Activated CD4-positive, alpha-beta T cell treated with anti-CD3 and anti-CD28 coated beads, Interleukin-2, amount 10 ng/mL, durations not matched to agents 7 days and 5 days (primary cell): ENCODE measurements at places on chromosomes 1 and 21. TPM values are rescaled to one million over a fixed set of nuclear protein-coding genes. Genes with fewer than 3 reads are reported as not detected.

MAN1C1 gene
- 28.9 TPM for total RNA-seq

NBPF4 gene
- 0.10 TPM for total RNA-seq

ADCY10 gene
- 0.15 TPM for total RNA-seq

DNA sequence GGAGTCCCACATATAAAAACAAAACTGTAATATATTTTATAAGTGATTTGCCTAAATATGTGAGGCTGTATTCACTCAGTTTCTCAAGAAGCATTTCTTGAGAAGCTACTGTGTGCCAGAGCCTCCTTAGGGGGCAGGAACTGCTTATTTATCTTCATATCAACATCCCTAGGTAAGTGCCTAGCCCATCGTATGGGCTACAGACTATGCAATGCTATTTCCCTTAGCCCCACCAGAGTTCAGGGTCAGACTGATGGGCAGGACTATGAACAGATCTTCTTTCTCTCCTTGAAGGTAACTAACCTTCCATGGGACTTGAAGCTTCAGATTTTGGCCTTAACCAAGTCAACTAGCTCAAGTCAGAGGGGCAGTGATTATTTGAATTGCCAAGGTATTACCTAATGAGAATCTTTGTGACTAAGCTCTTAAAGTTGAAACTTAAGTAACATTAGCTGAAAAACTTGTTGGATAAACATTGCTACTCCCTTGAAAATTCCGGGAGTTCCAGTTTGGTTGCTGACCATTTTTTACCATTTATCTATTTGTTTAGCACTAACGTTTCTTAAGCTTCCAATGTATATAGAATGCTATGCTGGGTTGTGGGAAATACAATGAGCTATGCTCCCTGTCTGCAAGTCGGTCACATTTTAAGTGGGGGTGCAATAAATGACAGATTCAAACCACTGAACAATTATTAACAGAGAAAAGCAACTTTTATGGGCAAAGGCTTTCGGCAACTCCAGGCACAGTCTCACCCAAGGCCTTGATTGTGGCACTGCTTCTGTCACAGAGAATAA is 85.2 kb downstream of the GPR88 start:
- H3K27ac ChIP-seq = no peak overlapping the region
- H3K36me3 ChIP-seq = no peaks in the 10 kb centered on the region
- H3K4me1 ChIP-seq = no peaks in the 10 kb centered on the region
- no peak overlapping the region for H3K4me3 ChIP-seq
- H3K27me3 ChIP-seq = peaks cover 2% of the 10 kb centered on the region

DNA sequence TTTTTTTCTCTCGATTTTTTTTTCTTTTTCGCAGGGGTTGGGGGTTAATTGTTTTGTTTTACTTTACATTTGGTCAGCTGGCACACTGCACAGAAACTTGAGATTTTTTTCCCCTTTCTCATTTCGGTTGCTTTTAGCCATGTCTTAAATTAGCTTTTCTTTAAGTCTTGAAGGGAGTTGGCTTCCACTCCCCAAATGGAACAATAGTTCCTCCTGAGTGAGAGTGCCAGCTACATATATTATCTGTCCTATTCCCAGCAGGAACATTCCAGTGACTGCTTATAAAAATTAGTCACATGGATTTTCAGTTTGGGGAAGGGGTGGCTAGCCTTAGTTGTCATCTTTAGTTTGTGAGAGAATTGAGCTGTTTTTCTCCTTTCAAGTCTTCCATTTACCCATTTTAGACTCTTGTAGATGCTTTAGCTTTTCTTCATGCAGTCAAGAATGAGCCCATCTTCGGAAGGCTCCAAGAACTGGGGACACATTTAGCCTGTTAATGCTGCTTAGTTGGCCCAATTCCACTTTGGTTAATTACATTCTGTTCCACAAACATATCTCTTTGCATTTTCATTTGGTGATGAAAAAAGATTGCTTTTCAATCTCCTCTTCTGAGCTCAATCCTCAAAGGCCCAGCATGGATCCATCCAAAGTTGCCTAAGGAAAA is 510.1 kb upstream of the CXADR start:
- no peak overlapping the region for H3K4me3 ChIP-seq
- no peaks in the 10 kb centered on the region for H3K36me3 ChIP-seq
- no peak overlapping the region for H3K27ac ChIP-seq
- peaks cover 1% of the 10 kb centered on the region for H3K4me1 ChIP-seq

DNA sequence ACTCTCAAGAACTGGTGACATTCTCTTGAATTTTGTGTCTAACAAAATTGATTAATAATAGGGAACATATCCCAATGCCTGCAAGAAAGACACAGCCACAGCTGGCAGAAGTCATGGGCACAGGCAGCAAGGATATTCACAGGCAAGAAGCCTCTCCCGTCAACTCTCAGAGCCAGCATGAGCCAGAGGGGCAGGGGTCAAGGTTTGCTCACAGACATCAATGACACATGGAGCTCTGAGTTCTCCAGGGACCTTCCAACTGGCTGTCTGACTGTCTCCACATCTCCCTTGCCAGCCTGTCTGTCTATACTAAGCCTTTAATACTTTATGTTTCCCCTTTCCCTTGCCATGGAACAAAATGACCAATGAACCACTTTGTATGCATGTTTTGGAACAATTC is 101.5 kb upstream of the RAB4A start:
- no peak overlapping the region for H3K4me3 ChIP-seq
- H3K27ac ChIP-seq = no peak overlapping the region
- H3K4me1 ChIP-seq = peaks cover 6% of the 10 kb centered on the region
- peaks cover 2% of the 10 kb centered on the region for H3K27me3 ChIP-seq
- no peak for DNase-seq
- H3K36me3 ChIP-seq = no peaks in the 10 kb centered on the region

DNA sequence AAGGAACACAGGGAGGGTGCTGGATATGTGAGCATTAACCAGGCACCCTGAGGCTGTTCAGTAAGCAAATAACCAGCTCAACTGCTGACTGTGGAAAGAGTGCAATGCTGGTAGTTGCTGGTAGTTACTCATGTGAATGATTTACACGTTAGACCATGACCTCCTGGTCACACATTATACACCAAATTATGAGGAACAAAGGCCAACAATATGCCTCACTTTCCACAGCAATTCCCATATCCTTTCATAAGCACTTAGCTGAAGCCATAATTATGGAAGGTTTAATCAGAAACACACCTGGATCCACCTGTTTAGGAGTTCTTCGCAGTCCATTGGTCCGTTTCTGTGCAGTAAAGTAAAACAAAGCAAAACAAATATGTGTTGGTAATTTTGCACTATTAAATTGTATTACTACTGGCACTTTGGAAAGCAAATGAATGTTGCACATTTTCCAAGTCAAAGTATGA is 281.8 kb downstream of the VAV3 start:
- no peak for DNase-seq
- H3K4me3 ChIP-seq = no peak overlapping the region
- no peak overlapping the region for H3K27ac ChIP-seq
- H3K36me3 ChIP-seq = no peaks in the 10 kb centered on the region

DNA sequence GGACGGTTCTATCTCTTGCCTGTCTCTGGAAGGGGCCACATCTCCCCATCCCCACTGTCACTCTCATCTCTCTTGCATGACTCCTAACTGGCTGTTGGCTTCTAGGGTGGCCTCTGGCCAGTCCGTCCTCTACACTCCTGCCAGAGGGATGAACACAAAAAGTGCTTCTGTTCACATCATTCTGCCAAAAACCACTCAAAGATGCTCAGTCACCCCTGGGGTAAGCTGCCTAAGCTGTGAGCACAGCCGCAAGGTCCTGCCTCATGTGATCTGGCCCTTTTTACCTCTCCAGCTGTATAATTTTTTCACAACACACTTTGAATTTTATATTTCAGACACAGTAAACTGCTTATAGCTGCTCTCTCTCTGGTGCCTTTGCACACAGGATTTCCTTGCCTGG is 97.6 kb upstream of the CD34 start:
- H3K27me3 ChIP-seq = no peaks in the 10 kb centered on the region
- DNase-seq = no peak
- no peaks in the 10 kb centered on the region for H3K4me1 ChIP-seq
- no peak overlapping the region for H3K4me3 ChIP-seq

GRCh38 chr1:154179946-154180687 is 11.8 kb downstream of the TPM3 start:
- peaks cover 71% of the 10 kb centered on the region for H3K4me1 ChIP-seq
- H3K27me3 ChIP-seq = no peaks in the 10 kb centered on the region
- peaks cover 65% of the 10 kb centered on the region for H3K36me3 ChIP-seq
- no peak for DNase-seq

DNA sequence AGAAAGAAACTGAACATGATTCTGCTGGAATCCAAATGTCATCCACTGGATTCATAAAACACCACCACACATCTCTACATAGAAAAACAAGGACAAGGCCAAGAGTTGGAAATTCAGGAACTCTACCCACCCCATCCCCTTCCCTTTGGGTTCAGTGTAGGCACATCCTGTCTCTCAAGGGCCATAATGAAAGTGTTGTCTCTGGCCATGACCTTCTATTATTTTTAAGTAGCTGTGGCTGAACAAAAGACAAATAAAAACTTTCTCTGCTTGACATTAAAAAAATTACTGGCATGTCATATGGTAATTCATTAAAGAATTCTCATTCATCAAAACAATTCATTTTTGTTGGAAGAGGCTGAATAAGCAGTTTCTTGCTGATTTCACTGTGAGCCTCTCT is 54.9 kb upstream of the ZBTB18 start:
- no peaks in the 10 kb centered on the region for H3K4me1 ChIP-seq
- H3K4me3 ChIP-seq = no peak overlapping the region
- H3K27me3 ChIP-seq = no peaks in the 10 kb centered on the region
- no peak for DNase-seq
- no peak overlapping the region for H3K27ac ChIP-seq
- H3K36me3 ChIP-seq = no peaks in the 10 kb centered on the region

DNA sequence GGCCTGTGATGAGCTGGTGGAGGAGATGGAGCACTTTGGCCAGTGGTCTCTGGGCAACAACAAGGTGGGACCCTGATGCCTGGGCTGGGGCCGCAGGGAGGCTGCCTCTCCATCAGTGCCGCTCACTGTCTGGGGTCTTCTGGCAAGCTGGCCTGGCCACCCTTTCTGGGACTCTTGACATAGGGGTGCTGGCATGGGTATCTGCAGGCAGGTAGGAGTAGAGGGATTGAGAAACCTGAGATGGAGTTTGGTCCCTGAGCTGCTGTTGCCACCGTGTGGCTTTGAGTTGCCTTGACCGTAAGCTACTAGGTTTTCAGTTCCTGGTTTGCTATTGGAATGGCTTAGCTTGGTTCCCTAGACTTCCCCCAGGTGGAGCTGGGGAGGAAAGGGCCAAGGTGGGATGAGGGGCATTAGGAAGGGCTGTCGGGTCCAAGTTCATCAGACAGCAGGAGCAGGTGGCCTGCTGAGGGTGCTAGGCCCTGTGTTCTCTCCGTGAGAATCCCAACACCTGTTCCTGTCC is 13.2 kb upstream of the MFN2 start:
- H3K27ac ChIP-seq = no peak overlapping the region
- no peak overlapping the region for H3K4me3 ChIP-seq
- peaks cover 7% of the 10 kb centered on the region for H3K4me1 ChIP-seq

GRCh38 chr1:248847956-248848561 is 10.0 kb downstream of the ZNF672 start:
- DNase-seq = no peak
- H3K36me3 ChIP-seq = peaks cover 26% of the 10 kb centered on the region

DNA sequence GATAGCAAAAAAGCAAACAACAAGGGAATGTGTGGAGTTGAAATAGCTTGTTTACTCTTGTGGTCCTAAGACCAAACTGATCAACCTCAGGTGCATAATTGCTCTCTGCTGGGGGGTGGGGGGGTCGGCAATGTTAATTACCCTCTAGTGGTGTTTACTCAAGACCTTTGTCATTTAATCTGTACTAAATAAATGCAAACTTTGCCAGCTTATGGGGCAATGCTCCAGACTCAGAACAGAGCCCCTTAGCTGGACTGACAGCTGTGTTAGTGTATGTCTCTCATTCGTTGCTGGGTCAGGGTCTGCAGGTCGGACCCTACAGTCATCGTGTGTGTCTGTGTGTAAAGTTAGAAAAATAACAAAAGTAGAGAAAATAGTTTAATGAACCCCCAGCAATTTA is 7.2 kb upstream of the SLC44A3 start:
- H3K36me3 ChIP-seq = no peaks in the 10 kb centered on the region
- no peak for DNase-seq
- H3K27ac ChIP-seq = no peak overlapping the region

DNA sequence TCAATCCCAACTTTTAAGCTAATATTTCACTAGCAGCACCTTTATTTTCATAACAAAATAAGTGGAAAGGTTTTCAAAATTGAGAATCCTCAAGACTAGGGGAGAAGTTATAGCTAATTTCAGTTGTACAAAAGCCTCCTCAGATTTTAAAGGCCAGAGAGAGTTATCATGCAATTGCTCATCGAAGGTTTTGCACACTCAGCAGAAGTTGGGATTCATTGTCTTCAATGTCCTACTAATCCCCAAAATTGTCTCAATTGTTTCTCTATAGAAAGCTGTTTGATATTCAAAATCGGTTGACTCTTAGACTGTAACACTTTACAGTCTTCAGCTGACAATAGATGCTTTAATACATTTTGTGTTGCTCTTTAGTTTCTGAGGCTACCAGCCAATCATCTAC is 170.7 kb upstream of the TNR start:
- H3K27ac ChIP-seq = no peak overlapping the region
- H3K4me3 ChIP-seq = no peak overlapping the region
- H3K4me1 ChIP-seq = no peaks in the 10 kb centered on the region
- H3K27me3 ChIP-seq = no peaks in the 10 kb centered on the region
- no peak for DNase-seq

- H3K4me1 ChIP-seq = no peaks in the 10 kb centered on the region
- no peak overlapping the region for H3K4me3 ChIP-seq
- DNase-seq = no peak
- H3K27me3 ChIP-seq = no peaks in the 10 kb centered on the region
- H3K36me3 ChIP-seq = no peaks in the 10 kb centered on the region
- no peak overlapping the region for H3K27ac ChIP-seq
Observed at GRCh38 chr21:40118527-40118926, 251.3 kb downstream of the PCP4 start.

DNA sequence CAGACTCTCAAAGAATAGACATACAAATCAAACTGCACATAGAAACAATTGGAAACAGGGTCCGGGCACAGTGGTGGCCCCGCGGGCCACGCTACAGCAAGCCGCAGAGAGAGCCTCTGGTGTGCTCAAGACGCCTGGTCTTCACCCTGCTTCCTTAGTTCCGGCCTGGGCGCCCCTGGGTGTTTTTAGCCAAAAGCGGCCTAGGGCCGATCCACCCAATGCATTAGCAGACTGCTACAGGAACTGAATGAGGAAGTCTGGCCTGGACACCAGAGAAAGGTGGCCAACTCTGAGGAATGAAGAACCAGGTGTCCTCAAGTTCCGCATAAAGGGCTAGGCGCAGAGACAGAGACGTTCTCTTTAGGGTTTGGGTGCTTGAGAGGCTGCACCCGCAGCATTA is 1.7 kb downstream of the PRRX1 start:
- no peak for DNase-seq
- H3K4me1 ChIP-seq = peaks cover 23% of the 10 kb centered on the region
- peaks cover 3% of the 10 kb centered on the region for H3K36me3 ChIP-seq
- no peak overlapping the region for H3K4me3 ChIP-seq
- H3K27me3 ChIP-seq = peaks cover 89% of the 10 kb centered on the region
- H3K27ac ChIP-seq = no peak overlapping the region

- H3K4me1 ChIP-seq = peaks cover 68% of the 10 kb centered on the region
- peak; percentile 81 for DNase-seq
- no peaks in the 10 kb centered on the region for H3K27me3 ChIP-seq
- no peak overlapping the region for H3K4me3 ChIP-seq
- peak overlapping the region; percentile 47 for H3K27ac ChIP-seq
- H3K36me3 ChIP-seq = peaks cover 2% of the 10 kb centered on the region
Observed at GRCh38 chr1:160834945-160835565, 27.6 kb downstream of the CD244 start.

GRCh38 chr1:65581119-65581518 is 160.7 kb downstream of the LEPR start:
- H3K4me1 ChIP-seq = no peaks in the 10 kb centered on the region
- DNase-seq = no peak
- H3K36me3 ChIP-seq = no peaks in the 10 kb centered on the region
- no peaks in the 10 kb centered on the region for H3K27me3 ChIP-seq
